ENCODE measurements at places on chromosomes 13 and 19. TPM values are rescaled to one million over a fixed set of nuclear protein-coding genes. Genes with fewer than 3 reads are reported as not detected.

Gene SLC17A7
- 4.7 TPM for total RNA-seq

Gene NLRP12
- 1.3 TPM for total RNA-seq

Gene FFAR3
- 0.32 TPM for total RNA-seq

DNA sequence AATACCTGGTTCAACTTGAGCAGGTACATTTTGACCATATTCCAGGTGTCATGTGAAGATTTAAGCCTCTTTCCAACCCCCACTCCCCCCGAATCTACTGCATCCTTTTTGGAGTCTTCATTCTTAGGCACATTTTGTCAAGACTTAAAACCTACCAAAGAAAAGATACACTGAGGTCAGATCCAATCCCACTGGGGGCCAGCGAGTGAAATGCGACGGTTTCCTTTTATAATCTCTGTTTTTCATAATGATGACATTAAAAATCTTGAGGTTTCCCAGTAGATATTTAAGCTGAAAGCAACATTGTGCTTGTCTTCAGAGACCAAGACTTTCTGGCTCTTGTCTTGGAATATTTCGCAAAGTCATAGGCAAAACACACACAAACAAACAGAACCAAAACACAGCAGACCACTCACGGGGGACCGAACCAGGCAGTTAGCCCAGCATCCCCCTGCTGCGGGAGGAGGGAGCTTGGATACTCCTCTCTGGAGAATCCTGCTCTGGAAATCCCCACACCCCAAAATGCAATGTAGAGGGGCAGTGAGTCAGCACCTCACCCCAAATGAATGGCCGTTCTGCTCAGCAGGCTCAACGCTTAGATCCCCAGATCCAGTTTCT lies 506 bp upstream of the GAS6 start:
- H3K27me3 ChIP-seq = no peaks in the 10 kb centered on the region
- no peaks in the 10 kb centered on the region for H3K36me3 ChIP-seq
- DNase-seq = peak; percentile 57
- H3K27ac ChIP-seq = peak overlapping the region; percentile 22
- no peaks in the 10 kb centered on the region for H3K4me1 ChIP-seq

- DNase-seq = no peak
- H3K27ac ChIP-seq = no peak overlapping the region
- H3K36me3 ChIP-seq = no peaks in the 10 kb centered on the region
- H3K4me3 ChIP-seq = no peak overlapping the region
- no peaks in the 10 kb centered on the region for H3K4me1 ChIP-seq
Observed at GRCh38 chr19:54694648-54695047, 29.6 kb upstream of the KIR3DL3 start.

DNA sequence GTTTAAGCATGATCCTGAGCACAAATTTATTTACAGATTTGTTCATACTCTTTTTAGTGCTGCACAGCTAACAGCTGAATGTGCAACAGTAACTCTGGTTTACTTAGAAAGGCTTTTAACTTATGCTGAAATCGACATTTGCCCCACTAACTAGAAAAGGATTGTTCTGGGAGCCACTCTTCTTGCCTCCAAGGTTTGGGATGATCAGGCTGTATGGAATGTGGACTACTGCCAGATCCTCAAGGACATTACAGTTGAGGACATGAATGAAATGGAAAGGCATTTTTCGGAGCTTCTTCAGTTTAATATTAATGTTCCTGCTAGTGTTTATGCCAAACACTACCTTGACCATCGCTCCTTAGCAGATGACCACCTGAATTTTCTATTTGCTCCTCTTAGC lies 16.0 kb downstream of the ZNF100 start:
- H3K4me1 ChIP-seq = no peaks in the 10 kb centered on the region
- no peak for DNase-seq
- no peaks in the 10 kb centered on the region for H3K36me3 ChIP-seq
- no peak overlapping the region for H3K4me3 ChIP-seq
- no peaks in the 10 kb centered on the region for H3K27me3 ChIP-seq

DNA sequence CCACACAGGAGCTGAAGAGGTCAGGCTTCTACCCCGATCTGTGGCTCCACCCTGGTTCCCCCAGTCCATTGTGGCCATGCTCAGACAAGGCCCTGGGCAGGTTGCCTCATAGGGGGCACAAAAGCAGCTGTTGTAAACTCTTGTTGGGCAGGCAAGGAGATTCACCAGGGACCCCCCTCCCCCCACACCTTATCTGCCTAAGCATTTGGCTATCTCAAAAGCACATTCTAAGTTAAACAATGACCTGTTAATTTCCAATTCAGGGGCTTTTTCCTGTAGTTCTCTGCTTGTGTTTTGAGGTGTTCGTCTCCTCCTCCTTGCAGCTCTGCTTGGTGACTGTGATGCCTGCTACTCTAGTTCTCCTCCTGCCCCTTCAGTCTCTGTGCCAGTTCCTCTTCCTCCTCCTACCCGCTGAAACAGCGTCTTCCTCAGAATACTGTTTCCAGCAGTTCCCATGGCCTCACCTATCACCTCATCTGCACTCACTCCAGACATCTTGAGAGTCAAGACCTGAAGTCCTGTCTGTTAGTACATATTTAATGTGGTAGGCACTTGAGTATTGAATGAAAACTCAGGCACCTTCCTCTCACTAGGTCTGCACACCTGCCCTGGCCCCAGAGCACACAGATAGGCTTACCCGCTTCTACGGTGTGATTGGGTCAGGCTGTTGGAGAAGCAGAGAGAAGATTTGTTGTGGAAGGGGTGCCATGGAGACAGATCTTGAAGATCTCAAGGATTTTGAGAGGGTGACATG lies 31.7 kb downstream of the SPATA13 start:
- no peaks in the 10 kb centered on the region for H3K4me1 ChIP-seq
- no peaks in the 10 kb centered on the region for H3K27me3 ChIP-seq
- DNase-seq = no peak
- H3K36me3 ChIP-seq = no peaks in the 10 kb centered on the region
- no peak overlapping the region for H3K27ac ChIP-seq

DNA sequence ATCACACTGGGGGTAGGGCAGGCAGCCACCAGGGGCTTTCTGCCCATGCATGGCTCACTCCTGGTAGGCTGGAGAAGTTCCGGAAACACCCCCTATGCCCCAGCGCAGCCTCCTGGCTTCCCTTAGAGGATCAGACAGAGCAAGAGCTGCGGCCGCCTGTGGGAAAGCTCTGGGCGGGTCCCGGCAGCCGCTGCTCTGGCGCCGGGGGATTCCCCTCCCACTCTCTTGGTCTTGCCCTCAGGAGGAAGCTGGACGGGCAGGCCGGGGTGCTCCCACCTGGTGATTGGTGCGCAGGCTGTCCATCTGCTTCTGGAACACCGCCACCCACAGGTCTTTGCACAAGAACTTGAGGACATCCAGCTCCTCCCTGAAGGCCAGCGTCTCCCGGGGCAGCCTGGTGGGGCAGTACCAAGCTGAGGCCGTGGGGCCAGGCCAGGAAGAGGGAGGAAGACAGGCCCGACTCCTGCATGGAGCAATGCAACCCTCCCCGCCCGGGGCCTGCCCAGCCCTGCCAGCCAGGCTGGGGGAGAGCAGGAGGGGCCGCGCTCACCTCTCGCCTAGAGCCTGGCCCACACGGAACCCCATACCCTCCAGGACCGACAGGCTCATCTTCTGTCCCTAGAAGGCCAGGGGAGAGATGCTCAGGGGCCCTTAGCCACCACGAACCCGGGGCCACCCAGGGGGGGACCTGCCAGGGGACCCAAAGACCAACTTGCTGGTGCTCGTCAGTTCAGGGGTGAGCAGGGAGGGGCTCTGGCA lies 4.0 kb upstream of the NKPD1 start:
- DNase-seq = no peak
- no peaks in the 10 kb centered on the region for H3K27me3 ChIP-seq
- no peaks in the 10 kb centered on the region for H3K36me3 ChIP-seq
- H3K27ac ChIP-seq = no peak overlapping the region
- no peak overlapping the region for H3K4me3 ChIP-seq

DNA sequence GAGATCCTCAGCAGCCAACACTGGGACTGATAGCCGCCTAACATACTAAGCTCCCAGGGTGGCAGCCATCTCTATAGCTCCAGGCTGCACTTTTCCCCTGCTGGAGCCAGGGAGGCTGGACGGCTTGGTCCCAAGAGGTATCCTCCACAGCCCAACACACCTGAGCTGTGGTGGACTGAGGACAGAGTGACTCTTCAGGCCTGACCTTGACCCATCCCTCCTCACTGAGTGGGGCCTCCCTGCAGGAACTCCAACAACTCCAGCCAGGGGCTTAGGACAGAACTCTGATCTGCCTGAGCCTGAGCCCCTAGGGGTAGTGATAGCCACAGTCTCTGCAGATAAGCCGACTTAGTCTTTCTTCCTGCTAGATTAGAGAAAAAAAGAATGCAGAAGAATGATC lies 958.1 kb upstream of the PRR20A start:
- H3K36me3 ChIP-seq = no peaks in the 10 kb centered on the region
- no peak overlapping the region for H3K27ac ChIP-seq
- no peaks in the 10 kb centered on the region for H3K27me3 ChIP-seq
- DNase-seq = no peak
- H3K4me1 ChIP-seq = no peaks in the 10 kb centered on the region

DNA sequence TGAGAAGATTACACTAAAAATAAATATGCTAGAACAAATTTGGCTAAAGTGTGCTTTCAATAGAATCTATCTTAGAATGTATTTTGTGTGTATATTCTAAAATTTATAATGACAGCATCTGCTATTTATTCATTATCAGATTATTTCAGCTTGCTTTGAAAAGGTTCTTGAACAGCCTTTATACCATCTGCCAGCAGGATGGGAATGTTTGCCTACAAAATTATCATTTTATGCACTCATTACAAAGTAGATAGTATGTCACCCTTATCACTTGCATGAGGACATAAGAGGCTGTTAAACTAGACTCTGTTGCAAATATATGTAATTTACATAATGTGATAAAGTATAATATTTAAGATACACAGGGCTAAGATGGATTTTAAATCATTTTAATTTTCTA lies 1286.9 kb upstream of the PCDH20 start:
- no peak overlapping the region for H3K4me3 ChIP-seq
- no peaks in the 10 kb centered on the region for H3K36me3 ChIP-seq
- H3K27me3 ChIP-seq = no peaks in the 10 kb centered on the region
- DNase-seq = no peak
- H3K27ac ChIP-seq = no peak overlapping the region
- no peaks in the 10 kb centered on the region for H3K4me1 ChIP-seq

GRCh38 chr13:25118378-25118905 lies 22.5 kb downstream of the PABPC3 start:
- H3K4me1 ChIP-seq = no peaks in the 10 kb centered on the region
- no peak overlapping the region for H3K4me3 ChIP-seq
- H3K36me3 ChIP-seq = no peaks in the 10 kb centered on the region

- no peaks in the 10 kb centered on the region for H3K4me1 ChIP-seq
- H3K36me3 ChIP-seq = no peaks in the 10 kb centered on the region
- H3K27me3 ChIP-seq = no peaks in the 10 kb centered on the region
- H3K4me3 ChIP-seq = no peak overlapping the region
- no peak for DNase-seq
Observed at GRCh38 chr19:55679343-55680257, 4.6 kb downstream of the EPN1 start.

Data from aorta (tissue), 5 donors.